ENCODE measurements at places on chromosomes 3 and 15.

GRCh38 chr3:127164615-127165014 is 28.3 kb upstream of the PRR23E start:
- no peak for DNase-seq

- no peak for DNase-seq
These were observed 155.7 kb downstream of the KLF13 start for GRCh38 chr15:31482122-31482922.

GRCh38 chr15:48914717-48915116 is 36.8 kb downstream of the EID1 start:
- no peak for DNase-seq

- no peak for DNase-seq
These were observed 19.0 kb upstream of the NR1I2 start for GRCh38 chr3:119762876-119763275.

DNA sequence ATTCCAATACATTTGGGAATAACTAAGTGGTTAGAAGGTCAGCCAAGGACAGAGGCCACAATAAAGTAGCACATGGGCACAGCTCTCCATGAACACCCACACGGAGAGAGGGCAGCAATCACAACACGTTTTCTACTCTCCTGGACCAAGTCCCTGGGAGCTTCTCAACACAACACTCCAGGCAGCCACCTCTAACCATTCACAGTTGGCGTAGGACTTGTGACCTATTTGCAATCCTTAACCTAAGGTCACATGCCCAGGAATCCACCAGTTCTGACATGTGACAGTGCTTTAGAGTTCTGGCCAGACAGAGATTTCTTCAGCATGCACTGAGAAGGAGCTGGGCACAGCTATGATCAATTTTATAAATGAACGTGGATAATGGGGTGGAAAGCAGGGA is 280.8 kb downstream of the SHQ1 start:
- DNase-seq = no peak

DNA sequence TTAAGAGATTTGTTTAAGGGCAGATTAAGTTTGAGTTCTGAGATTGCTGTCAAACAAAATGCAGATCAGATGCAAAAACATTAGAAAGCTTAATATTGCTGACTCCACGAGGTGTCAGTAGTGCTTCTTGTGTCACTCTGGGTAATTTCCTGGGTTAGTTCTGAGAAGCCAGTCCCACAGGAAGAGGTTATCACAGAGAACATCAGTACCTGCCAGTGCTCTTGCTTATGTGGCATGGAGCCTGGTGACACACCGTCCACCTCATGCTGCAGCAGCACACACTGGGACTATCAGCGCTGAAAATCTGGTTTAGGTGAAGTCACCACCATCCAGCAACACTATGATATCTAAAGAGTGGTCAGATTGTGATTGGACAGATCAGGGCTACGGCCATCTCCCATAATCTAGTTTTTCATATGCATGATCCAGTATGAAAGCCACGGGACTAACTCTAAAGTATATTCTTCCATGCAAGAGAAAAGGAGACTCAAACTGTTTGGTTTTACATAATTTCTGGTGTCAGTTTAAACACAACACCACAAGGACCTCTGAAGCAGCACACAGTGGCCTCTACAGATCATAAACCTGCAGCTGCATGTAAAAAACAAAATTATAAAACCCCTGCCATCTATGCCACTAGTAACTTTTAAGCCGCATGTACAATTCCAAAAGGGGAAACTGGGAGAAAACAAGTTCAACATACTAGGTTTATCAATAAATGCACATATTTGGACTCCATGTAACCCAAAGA is 36.1 kb upstream of the MYO5C start:
- no peak for DNase-seq

- DNase-seq = no peak
These were observed 347.7 kb downstream of the PLCL2 start for GRCh38 chr3:17232442-17232841.

- DNase-seq = no peak
These were observed 462.0 kb downstream of the GBE1 start for GRCh38 chr3:81299481-81299880.

- DNase-seq = no peak
These were observed 141.0 kb downstream of the CHDH start for GRCh38 chr3:53705024-53705745.

GRCh38 chr3:48151807-48152427 is 36.3 kb downstream of the CDC25A start:
- no peak for DNase-seq

DNA sequence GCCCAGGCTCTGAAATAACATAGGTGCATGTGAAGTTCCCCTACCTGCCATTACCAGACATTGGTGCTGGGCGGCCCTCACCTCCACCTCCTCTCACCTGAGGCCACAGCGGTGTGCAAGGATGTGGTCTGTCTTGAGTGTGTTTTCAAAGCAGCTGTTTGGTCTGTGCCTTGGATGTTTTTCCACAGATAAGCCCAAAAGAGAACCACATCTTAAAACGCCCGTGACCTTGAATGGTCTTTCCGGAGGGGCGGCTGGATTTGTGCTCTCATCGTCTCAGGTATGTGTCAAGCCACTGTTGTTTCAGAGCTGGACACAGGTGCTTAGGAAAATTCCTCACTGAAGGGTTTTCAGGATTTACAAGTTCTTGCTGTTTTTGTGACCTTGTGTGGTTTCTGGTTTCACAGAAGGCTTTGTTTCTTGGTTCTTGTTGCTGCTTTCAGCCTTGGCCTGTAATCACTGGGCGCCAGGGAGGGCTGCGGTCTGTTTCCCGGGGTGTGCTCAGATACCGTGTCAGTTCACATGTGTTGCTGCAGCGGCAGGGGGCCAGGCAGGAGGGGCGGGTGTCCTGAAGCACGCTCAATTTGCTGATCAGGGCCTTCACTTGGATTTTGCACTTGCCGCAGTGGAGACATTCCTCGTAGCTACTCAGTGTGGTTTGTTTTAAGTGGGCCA is 128.4 kb downstream of the IGF1R start:
- peak; percentile 59 for DNase-seq

GRCh38 chr3:114333180-114333922 is 39.5 kb downstream of the TIGIT start:
- DNase-seq = no peak

DNA sequence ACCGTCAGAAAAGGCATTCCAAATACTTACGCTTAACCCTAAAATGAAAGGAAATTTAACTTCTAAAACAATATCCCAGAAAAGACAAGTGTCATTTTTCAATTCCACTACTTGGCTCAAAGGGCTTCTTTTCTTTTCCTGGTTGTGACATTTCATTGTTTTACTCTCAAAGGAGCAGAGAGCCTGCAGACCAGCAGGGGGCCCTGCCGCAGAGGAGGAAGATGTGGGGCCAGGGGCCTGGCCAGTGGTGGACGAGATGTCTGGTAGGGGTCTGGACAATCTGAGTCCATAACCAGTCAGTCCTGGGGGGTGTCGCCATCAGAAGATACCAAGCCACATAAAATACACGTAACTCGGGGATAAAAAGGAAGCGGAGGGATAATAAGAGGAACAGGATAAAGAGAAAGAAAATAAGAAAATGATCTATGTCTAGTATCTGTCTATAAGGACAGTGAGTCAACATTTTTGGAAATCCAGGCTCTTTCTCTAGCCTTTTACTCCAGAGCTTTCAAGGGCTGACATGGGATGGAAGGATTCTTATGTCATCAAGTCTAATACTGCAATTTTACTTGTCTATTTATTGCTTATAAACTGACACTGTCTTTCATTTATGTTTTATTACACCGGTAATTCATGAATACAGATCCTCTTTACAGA is 54.2 kb upstream of the ARHGEF3 start:
- DNase-seq = no peak

- no peak for DNase-seq
These were observed 175.9 kb downstream of the VGLL3 start for GRCh38 chr3:86814918-86815655.

DNA sequence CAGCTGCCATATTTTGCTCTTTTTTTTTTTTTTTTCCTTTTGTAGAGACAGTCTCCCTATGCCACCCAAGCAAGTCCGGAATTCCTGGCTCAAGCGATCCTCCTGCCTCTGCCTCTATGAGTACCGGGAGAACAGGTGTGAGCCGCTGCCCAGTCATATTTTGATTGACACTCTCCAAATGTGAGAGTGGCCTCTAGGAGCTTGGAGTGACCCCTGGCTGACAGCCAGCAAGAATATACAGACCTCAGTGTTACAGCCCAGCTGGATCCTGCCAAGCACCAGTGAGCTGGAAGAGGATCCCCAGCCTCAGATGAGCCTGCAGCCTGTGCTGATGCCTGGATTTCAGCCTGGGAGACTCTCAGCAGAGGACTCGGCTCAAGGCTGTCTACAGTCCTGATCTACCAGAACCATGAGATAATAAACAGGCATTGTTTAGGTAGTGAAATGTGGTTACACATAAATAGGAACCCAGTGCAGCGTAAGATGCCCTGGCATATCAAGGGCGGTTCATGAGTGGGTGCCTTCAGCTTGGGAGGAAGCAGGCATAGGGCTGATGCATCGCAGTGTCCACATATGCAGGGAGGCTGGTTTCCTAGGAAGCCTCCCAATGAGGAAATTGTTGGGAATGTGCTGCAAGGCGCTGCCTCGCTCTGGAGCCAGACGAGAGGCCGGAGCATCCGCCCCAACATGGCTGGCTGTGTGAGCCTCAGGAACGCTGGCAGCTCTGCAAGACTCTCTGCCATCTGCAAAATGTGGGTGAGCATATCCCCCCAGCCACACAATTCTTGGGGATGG is 38.9 kb upstream of the ATP10A start:
- DNase-seq = no peak

DNA sequence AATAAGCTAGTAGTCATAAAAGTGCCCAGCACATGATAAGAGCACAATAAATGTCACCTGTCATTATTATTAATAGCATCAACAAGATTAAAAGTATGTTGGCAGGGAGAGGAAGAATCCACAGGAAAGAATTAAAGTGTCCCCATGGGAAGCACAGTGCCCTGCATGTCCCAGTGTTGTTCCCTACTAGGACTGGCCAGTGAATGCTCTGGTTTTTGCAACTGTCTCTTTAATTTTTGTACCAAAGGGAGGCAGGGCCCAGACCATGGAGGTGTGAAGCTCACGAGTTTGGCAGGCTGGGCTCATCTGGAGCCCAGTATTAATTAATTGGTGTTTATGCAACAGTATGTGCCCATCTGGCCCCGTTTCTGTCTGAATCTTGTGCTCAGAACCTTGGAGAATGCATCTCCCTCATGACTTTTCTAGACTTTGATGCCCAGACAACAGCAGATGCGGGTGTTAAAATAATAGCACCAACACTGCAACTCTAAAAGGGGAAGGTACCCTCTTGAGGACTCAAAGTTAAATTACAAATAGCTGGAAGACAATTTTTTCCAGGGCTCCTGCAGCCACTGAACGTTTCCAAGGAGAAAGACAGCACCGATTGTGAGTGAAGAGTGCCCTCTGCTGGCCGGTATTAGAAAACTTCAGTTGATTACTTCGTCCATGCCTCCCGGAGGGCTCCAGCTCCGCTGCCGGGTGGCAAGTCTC is 71.9 kb upstream of the SPATA12 start:
- peak; percentile 88 for DNase-seq

DNA sequence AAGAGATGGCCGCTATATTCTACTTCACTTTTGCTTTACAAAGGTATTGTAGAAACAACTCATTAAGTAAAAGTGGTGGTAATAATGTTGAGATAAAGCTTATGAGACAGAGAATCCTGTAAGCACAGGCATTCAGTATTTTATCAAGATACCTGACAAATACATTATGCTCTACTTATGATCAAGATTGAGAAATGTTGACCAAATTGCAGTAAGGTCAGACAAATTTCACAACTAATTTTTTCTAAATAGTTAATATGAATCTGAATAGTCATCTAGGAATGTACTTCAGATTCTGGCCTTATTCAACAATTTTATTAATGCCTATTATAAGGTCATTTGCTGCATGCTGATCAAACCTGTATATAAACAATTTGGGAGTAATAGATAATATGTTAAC is 95.1 kb upstream of the MBNL1 start:
- no peak for DNase-seq

GRCh38 chr15:82651708-82652107 is 4.5 kb upstream of the CPEB1 start:
- DNase-seq = no peak

DNA sequence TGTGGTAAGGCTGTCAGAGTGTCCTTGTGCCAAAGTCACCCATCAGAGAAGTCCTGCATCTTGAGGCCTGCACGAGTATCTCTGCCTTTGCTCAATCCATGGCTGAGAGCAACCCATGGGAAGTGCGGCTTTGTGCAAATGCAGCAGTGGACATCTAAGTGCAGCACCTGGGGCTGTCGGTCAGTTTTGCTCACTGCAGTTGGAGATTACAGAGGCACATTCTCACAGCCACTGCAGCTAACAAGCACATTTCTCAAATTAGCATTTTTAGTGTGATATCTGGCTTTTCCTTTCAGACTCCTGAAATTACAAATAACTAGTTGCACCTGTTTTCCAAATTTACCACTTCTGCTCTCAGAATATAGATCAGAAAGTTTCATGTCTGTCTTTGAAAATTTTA is 81.5 kb upstream of the DAZL start:
- no peak for DNase-seq

DNA sequence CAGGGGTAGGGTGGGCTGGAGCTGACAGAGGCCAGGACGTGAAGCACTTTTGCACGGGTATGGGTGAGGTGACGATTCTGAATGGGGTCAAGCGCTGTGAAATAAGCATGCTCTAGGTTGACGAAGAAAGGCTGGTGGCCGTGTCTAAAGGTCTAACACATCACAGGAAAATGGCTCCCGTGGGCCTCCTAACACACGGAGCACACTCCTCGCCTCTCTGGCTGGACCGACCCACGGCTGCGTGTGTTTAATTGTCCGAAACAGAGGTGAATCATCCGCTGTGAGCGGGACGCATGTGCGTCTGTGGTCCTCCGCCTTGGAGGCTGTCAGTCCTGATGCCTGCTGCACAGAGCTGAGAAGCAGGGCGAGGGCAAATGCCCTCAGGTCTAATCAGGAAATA is 130.6 kb downstream of the NSMCE3 start:
- DNase-seq = no peak

- no peak for DNase-seq
These were observed 53.4 kb downstream of the SLC6A11 start for GRCh38 chr3:10869460-10869859.

- DNase-seq = no peak
These were observed 179.4 kb downstream of the CDIN1 start for GRCh38 chr15:36758800-36759199.

DNA sequence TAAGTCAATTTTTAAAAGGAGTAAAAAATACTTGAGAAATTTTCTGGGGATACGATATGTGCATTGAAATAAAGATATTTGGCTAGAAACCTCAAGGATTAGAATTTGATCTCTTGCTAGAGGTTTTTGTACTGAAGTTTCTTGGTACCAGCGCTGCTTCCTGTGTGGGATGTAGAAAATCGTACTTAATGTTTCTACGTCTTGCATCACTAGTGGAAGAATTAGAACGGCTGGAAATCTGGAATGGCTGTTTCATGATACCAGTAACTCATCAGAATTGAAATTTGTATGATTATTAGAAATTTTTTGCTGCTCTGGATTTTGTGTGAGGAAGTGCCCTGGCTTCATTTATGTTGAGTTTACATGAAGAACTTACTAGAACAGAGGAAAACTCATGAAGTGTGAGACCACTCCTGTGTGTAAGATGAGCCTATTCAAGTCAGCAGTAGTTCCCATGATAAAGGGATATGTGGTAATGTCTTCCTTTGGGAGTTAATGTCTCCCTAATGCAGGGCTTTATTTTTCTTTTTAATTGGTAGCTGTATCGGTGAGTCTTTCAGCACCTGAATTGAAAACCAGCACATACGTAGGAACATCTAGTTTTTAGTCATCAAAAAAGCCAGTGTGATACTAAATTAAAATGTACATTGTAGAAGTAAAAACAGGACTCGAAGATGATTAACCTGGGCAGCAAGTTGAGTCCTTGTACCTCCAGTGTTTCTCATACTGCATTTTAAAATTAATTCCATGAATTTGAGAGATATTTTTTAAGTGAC is 3.2 kb downstream of the KBTBD8 start:
- DNase-seq = no peak

- peak; percentile 19 for DNase-seq
These were observed 1.4 kb downstream of the CEMIP start for GRCh38 chr15:80780416-80781221.

Measured in DMS79 treated with DMSO at 0.1 percent for 48 hours (cell line).